Effector memory CD8-positive, alpha-beta T cell (primary cell): ENCODE measurements at places on chromosomes 3 and 15.

DNA sequence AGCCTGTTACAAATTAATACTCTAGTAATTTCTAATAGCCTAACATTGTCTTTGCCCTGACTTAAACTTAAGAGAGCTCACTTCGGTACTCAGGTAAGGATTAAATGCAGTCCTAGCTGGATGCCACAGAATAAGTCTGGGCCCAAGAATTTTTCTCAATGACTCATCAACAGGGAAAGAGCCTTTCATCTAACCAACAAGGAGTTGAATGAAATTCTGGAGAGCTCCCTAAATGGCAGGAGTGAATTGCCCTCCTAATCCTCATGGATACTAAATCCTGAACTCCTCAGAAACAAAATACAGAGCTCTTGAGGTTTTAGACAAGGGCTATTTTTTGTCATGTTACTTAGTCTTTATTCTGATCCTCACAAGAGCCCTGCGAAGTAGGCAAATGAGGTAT, 159.5 kb downstream of the PLCH1 start:
- no peak for DNase-seq

GRCh38 chr3:94440767-94441493, 378.1 kb downstream of the NSUN3 start:
- no peak for DNase-seq

DNA sequence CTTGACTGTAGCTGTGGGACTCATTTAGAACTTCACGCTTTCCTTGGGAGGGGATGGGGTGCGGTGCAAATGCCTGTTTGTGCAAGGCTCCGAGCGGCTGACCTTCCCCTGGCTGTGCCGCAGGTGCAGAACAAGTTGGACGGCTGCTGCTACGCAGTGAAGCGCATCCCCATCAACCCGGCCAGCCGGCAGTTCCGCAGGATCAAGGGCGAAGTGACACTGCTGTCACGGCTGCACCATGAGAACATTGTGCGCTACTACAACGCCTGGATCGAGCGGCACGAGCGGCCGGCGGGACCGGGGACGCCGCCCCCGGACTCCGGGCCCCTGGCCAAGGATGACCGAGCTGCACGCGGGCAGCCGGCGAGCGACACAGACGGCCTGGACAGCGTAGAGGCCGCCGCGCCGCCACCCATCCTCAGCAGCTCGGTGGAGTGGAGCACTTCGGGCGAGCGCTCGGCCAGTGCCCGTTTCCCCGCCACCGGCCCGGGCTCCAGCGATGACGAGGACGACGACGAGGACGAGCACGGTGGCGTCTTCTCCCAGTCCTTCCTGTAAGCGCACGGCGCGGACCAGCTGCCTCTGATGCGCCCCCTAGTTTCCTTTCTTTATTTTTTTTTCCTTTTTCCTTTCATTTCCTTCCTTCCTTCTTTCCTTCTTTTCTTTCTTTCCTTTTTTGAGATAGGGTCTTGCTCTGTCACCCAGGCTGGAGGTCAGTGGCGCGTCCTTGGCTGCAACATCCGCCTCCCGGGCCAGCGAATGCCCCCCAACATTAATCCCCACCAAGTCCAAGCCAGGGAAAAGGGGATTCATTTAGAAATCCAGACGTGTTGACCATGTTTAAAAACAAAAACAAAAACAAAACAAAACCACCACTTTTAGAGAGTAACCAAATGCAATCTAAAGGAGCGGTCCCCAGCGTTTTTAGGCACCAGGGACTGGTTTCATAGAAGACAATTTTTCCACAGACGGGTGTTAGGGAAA, 42.7 kb downstream of the EIF2AK4 start:
- DNase-seq: no peak

GRCh38 chr3:43019006-43019809, 40.1 kb downstream of the GASK1A start:
- DNase-seq: no peak

DNA sequence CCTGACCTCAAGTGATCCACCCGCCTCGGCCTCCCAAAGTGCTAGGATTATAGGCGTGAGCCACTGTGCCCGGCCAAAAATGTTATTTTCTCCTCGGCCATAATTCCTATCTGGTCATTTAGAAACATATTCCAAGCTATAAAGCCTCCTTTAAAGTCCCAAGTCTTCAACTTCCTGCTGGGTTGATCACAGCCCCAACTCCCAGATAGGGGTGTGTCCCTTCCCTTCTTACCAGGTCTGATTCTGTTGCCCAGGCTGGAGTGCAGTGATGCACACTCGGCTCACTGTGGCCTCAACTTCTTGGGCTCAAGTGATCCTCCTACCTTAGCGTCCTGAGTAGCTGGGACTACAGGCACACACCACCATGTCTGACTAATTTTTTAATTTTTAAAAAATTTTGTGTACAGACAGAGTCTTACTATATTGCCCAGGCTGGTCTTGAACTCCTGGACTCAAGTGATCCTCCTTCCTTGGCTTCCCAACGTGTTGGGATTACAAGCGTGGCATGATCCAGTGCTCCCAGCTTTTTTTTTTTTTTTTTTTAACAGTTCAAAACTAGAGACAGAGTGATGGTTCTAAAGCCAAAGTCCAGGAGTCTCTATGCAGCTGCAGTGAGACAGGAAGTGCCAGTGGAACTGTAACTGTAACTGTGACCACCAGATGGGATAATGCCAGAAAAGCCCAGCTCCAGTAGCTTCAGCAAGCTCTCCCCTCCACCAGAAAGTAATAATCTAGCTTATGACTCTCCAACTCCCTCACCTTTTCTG, 8.2 kb upstream of the PRKAR2A start:
- no peak for DNase-seq

DNA sequence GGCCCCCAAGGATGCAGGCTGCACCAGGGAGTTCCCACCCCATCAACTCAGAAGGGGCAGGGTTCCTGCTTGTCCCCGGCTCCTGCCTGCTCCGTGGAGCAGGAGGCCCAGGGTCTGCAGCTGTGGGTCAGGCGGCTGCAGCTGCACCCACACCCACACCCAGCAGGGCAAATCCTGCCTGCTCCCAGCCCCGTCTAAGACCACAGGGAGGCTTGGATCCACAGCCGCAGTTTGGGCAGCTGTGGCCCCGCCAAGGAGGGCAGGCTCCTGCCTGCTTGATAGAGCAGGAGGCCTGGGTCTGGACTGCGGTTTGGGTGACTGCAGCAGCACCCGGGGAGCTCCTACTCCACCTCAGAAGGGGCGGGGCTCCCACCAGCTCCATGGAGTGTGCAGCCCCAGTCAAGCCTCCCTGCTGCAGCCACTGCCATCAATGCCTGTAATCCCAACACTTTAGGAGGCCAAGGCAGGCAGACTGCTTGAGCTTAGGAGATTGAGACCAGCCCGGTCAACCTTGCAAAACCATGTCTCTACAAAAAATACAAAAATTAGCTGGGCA, 163.6 kb downstream of the OSBPL10 start:
- no peak for DNase-seq

DNA sequence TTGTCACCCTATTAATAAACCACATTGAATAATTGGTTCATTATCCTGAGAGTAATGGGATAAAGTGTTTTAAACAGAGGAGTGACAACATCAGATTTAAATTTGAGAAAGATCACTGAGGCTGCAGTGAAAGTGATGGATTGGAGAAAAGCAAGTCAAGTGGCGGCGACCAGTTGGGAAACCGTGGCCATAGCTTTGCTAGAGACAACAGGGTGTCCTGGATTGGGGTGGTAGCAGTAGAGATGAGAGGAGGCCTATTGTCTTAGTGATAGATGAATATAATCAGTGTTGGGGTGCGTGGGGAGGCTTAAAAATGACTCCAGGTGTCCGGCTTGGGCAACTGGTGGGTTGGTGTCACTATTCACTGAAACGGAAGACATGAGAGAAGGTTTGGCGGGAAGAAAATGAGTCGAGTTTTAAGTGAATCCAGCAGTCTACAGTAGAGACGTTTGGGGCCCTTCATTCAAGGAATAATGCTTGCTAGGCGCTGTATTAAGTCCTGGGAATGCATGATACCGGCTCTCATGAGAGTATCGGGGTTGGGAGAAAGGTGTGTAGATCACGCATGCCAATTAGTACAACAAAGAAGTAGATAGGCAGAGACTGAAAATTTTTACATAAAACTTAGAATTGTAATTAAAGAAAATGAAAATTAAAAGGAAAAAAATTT, 819 bp downstream of the NEK4 start:
- no peak for DNase-seq

DNA sequence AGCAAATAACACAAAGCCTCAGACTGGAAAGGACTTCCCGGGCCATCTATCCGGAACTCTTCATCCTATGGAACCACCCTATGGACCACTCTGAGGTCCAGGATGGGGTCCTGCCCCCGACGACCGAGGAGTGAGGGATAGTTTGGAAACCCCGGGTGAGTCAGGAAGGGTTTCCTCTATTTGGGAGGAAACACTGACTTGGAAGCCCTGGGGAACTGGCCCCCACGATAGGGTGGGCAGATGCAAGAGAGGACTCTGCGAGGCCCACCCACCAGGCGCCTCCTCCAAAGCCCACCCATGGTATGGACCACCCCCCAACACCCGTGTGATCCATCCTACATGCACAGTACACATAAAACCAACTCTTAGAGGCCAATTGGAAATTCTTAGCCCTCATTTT, 69.4 kb downstream of the CPN2 start:
- DNase-seq: no peak

- DNase-seq: no peak
Measured at GRCh38 chr3:170815340-170815739, 54.7 kb downstream of the RPL22L1 start.

- DNase-seq: no peak
Measured at GRCh38 chr3:193124861-193125260, 116.2 kb upstream of the PLAAT1 start.

GRCh38 chr3:171184372-171184771, 157.9 kb upstream of the SLC2A2 start:
- no peak for DNase-seq
